Neural progenitor cell (in vitro differentiated cells): ENCODE measurements at places on chromosomes 11 and 22. TPM values are rescaled to one million over a fixed set of nuclear protein-coding genes. Genes with fewer than 3 reads are reported as not detected.
A peak's percentile ranks its signal among the peaks of the same experiment; 100 is the strongest.

CTSC gene
- 94.6 and 96.4 TPM in 2 replicates for total RNA-seq

GRCh38 chr11:12802418-12803085 lies 128.3 kb downstream of the TEAD1 start:
- peak; percentile 73 for DNase-seq

SEPTIN5 gene
- total RNA-seq = 5.0 and 8.2 TPM in 2 replicates

PPFIA1 gene
- 42.6 and 44.5 TPM in 2 replicates for total RNA-seq

C22orf23 gene
- total RNA-seq = 0.26 and 0.46 TPM in 2 replicates

DNA sequence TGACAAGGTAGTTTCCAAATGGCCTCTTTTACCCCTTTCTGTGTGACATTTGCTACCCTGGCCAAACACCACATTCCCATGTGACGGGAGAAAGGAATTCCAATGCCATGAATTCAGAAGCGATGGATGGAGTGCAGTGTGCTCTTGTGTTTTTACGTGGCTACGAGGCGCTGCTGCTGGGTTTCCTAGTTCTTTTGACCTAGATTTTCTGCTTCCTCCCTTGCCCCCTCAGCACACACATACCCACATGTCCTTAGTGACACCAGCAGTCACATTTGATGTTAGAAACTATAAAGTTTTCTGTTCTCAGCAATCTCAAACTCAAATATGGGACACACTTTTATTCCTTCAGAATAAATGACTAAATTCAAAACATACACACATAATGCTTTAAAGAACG lies 7.8 kb upstream of the TMA7B start:
- DNase-seq = no peak

DNA sequence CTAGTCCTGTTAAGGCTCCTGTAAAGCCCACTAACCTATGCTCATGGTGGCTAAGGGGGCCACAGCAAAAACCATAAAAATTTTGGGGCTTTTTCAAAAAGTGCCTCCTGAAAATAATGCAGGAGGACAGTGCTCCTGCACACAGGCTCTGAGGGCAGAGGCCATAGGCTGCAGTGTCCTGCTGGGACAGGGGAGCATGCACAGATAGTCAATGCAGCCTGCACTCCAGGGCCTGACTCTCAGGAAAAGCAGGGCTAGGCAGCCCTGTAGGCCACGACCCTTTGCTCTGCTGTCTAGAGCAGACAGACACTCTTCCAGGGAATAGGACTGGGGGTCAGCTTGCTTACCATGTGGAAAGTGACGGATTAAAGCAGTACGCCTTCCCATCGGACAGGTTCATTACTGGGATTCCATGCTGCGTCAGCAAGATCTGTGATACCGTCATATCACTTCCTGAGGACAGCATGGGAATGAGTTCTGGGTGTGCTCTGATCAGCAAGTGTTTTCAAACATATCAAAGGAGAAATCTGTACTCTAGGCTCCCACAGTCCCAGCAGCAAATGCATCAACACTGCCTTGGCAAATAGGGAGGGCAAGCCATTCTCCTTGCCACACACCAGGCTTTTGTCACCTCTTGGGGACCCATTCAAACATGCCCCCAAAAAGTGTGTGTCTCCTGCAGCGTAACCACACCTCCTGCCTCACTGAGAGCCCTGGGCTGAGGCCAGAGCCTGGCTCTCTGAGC lies 64.1 kb upstream of the CLTCL1 start:
- DNase-seq = no peak

DNA sequence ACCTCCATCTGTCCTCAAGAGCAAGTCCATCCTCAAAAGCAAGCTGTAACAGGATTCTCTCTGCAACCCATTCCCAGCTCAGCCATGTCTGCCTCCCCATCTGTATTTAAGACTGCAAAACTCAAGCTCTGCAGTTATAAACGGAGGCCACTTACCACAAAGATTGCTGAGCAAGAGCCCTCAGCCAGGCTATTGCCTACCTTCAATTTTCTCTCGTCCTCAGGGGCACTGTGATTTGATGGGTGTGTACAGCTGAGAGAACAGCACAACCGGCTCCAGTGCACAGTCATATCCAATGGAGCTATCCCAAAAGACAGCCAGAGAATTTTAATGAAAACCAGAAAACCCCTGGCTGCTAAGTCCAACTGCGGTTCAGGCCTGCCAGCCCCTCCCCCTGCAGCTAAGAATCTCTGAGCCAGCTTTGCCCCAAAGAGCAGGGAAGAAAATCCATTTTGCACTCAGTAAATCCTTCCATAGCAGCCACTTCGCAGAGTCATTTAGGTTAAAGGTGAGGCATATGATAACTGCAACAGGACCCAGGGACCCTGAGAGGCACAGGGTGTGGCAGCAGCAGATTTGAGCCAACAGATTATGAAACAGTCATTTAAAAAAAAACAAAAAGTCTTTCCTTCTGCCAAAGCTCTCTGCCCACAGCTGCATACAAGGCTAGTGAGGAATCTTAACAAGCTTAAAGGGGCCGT lies 37.6 kb downstream of the RAB30 start:
- DNase-seq = peak; percentile 35

- DNase-seq = no peak
These were observed 12.6 kb downstream of the LMO1 start for GRCh38 chr11:8250981-8251615.
